ENCODE measurements at places on chromosomes 12 and 14. TPM values are rescaled to one million over a fixed set of nuclear protein-coding genes. Genes with fewer than 3 reads are reported as not detected.

The CMA1 gene
- total RNA-seq = not detected

The SMCO2 gene
- total RNA-seq = not detected

The SLC6A13 gene
- total RNA-seq = not detected

The LALBA gene
- total RNA-seq = not detected

The EML1 gene
- total RNA-seq = 2.2 TPM

The SLCO1A2 gene
- not detected for total RNA-seq

The CAPRIN2 gene
- total RNA-seq = 14.0 TPM

The PTPRB gene
- total RNA-seq = not detected

The MUCL1 gene
- 0.82 TPM for total RNA-seq

The RIPK3 gene
- total RNA-seq = 11.1 TPM

The TGM1 gene
- 7.9 TPM for total RNA-seq

The KRT85 gene
- total RNA-seq = not detected

The LRP1-AS gene
- total RNA-seq = not detected

The HOXC12 gene
- total RNA-seq = not detected

The KRT82 gene
- not detected for total RNA-seq

The C12orf56 gene
- not detected for total RNA-seq

The SDSL gene
- not detected for total RNA-seq

The VRTN gene
- total RNA-seq = not detected

The KRT6C gene
- total RNA-seq = not detected

The PRICKLE1 gene
- not detected for total RNA-seq

The FOXN3 gene
- 104 TPM for total RNA-seq

The CD69 gene
- 72.7 TPM for total RNA-seq

The SEC23A gene
- total RNA-seq = 48.9 TPM

The WDR89 gene
- total RNA-seq = 26.4 TPM

The RASAL1 gene
- 9.8 TPM for total RNA-seq

The TMEM132D gene
- total RNA-seq = not detected

The ENDOU gene
- not detected for total RNA-seq

The KLRC1 gene
- total RNA-seq = 0.33 TPM

The REP15 gene
- 1.0 TPM for total RNA-seq

The RND1 gene
- total RNA-seq = 10.4 TPM

The FBLN5 gene
- total RNA-seq = 0.41 TPM

The KRT8 gene
- 0.34 TPM for total RNA-seq

The PPFIA2 gene
- total RNA-seq = not detected

The ATL1 gene
- 1.6 TPM for total RNA-seq

The RILPL1 gene
- 3.2 TPM for total RNA-seq

The HOXC10 gene
- not detected for total RNA-seq

The SYCP3 gene
- total RNA-seq = not detected

The POTEM gene
- total RNA-seq = not detected

The NYNRIN gene
- 0.02 TPM for total RNA-seq

The CD4 gene
- total RNA-seq = 244 TPM

The OAS1 gene
- 17.8 TPM for total RNA-seq

The CFAP251 gene
- 1.7 TPM for total RNA-seq

The FOXN4 gene
- not detected for total RNA-seq

The DNAI7 gene
- not detected for total RNA-seq

The ERG28 gene
- total RNA-seq = 25.5 TPM

The LMO3 gene
- not detected for total RNA-seq

The GNB3 gene
- total RNA-seq = 0.25 TPM

The CKAP4 gene
- total RNA-seq = 5.1 TPM

The APOF gene
- not detected for total RNA-seq

The SAMD15 gene
- 0.20 TPM for total RNA-seq

The NKX2-1 gene
- total RNA-seq = not detected

The CCDC197 gene
- total RNA-seq = 0.20 TPM

The AQP6 gene
- not detected for total RNA-seq

The OLR1 gene
- total RNA-seq = not detected

The RNF212B gene
- total RNA-seq = not detected

The CRIP1 gene
- 214 TPM for total RNA-seq
